ENCODE measurements at places on chromosomes 5 and 9.
A peak's percentile ranks its signal among the peaks of the same experiment; 100 is the strongest.

DNA sequence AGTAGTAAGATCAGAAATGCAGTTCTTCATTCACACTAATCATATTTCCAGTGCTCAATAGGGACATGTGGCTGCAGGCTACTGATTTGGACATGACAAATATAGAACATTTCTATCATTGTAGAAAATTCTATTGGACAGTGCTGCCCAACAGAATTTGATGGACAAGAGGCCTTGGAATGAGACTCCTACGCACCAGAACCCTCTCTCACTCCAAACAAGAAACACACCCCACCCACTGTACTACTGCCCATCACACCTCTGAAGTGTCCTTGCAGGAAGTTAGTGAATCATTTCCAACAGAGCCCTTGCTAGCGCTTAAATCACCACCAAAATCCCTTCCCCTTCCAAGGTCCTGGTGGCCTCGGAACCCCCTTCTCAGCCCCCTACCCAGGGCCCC, 66.5 kb downstream of the ROR2 start:
- no peak for DNase-seq

DNA sequence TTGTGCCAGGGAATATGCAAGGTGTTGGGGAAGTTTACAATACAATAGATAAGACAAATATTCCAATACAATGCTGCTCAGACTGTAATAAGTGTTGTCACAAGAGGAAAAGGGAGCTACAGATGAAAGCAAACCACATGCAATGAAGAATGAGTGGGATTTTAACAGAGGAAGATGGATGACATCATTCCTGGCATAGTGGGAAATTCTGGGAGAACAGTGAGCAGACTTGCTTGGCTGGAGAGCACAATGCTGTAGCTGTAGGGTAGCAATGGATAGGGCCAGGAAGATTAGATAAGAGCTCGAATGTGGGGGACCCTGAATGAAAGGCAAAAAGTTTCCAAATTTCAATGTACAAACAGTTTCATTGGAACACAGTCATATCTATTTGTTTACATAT, 9.5 kb upstream of the DPYSL3 start:
- no peak for DNase-seq

DNA sequence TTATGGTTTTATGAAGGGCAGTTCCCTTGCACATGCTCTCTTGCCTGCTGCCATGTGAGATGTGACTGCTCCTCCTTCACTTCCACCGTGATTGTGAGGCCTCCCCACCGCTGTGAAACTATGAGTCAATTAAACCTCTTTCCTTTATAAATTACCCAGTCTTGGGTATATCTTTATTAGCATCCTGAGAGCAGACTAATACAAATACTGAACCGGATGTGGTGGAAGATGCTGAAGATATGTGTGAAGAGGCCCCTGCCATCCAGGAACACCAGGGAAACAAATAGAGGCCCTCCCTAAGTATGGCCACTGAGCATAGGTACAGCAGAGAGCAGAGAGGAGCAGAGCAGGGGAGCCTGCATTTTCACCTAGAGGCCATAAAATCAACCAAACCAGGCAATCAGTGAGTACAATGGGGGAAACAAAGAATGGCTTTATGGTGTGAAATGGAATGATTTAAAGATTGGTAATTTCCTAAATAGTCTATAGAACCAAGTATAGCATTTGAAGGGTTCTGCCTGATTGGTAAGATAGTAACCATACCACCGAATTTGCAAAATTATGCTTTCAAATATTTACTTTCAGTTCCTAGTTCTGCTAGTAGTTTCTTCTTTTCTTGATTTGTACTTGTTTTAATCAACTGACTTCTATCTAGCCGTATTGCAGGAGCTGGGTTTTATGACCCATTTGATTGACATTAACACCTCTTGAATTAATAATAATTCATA, 421.6 kb downstream of the IRX1 start:
- no peak for DNase-seq

DNA sequence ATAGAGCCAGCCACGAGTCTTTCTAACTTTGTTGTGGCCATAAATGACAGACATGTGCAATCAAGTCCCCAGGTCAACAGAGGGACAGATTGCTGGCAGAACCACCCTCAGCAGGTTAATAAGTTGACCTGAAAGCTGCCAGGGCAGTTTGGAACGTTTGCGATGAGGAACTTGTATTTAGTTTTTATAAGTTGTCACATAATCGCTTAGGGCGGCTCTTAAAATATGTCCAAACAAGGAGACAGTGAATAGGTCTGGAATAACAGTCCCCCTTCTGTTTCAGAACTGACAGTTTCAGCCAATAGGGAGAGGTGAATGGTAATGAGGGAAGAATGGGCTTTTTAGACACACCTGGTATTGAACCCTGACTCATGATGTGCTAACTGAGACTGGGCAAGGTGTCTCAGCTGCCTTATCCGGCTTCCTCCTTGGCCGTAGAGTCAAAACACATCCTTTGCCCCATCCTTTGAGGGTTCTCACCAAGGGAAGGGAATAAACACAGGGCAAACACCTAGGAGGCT, 33.6 kb upstream of the GABRP start:
- no peak for DNase-seq

DNA sequence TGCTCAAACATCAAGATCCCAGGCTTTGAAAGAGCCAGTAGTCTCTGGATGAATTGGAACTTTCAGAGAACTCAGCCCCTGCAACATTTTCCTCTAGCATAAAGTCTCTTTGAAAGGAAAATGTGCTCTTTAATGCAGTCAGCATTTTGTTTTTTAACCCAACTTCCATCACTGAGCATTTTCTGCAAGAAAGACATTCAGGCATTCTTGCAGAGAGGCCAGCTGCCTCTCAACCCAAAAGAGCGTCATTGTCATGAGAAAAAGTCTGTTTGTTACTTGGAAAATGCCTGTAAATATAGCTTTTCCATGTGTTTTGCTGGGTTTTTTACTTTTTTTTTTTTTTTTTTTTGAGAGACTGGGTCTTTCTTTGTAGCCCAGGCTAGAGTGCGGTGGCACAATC, 225.0 kb downstream of the ADAMTSL1 start:
- DNase-seq, result no peak

DNA sequence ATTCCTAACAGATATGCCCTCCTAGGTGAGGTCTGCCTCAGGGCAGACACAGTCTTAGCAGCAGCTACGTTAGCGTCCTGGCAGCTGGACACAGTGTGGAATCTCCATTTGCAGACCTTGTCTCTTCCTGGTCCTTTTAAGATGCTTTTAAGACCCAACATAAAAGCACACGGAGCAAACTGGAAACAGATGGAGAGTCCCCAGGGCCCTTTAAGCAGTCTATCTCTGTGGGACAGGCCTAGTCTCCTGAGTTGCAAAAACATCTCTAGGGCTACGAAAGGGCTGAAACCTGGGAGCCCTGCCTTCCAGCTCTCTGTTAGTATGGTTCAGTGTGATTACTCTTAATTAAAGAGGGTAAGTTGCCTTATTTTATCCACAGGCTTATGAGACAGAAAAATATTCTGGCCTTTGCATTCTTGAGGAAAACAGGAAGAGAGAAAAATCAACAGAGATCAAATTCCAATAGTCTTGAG, 66.0 kb upstream of the GNA14 start:
- no peak for DNase-seq

DNA sequence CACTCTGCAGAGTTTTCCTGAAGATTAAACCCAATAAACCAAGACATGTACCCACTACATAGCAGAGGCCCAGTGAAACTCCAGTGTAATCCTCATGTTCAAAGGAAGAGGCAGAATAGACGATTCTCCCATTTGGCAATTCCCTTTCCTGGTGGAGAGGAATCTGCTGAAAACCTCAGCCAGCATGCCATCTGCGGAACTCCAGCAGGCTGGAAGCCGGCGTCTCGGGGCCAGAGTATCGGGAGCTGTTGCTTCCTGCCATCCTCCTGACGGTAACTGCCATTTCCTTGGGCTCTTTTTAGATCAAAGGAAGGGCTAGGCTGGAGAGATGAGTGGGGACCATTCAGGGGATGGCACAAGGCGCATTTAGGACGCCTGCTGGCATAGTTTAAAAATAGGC, 20.5 kb downstream of the NEURL1B start:
- peak; percentile 44 for DNase-seq

DNA sequence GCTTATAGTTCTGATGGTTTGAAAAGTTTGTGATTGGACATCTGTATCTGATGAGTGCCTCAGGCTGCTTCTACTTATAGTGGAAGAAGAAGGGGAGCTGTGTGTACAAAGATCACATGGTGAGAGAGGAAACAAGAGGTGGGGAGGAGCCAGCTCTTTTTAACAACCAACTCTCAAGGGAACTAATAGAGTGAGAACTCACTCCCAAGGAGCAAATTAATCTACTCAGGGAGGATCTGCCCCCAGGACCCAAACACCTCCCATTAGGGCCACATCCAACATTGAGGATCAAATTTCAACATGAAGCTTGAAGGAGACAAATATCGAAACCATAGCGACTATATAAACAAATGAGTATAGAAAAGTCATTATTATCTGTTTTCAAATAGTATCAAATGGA, 64.7 kb upstream of the PRLR start:
- DNase-seq, result no peak

GRCh38 chr9:104092192-104092591, 1.9 kb upstream of the SMC2 start:
- no peak for DNase-seq

All from kidney capillary endothelial cell (primary cell).